Activated T-helper 2 cell treated with anti-CD3 and anti-CD28 coated beads, Interferon-gamma antibody, Interleukin-2, Interleukin-4, amounts not matched to agents 10 μg/mL and 5 μg/mL and 100 μg/mL, durations not matched to agents 14 hours and 24 hours and 36 hours (primary cell): ENCODE measurements at places on chromosomes 3 and 15. TPM values are rescaled to one million over a fixed set of nuclear protein-coding genes. Genes with fewer than 3 reads are reported as not detected.

GRCh38 chr3:149209431-149209830 lies 12.2 kb downstream of the CP start:
- H3K27me3 ChIP-seq = peaks cover 49% of the 10 kb centered on the region
- no peak for DNase-seq
- no peak overlapping the region for H3K27ac ChIP-seq
- no peak overlapping the region for H3K4me3 ChIP-seq

- no peaks in the 10 kb centered on the region for H3K4me1 ChIP-seq
- H3K27me3 ChIP-seq = peaks cover 11% of the 10 kb centered on the region
- H3K36me3 ChIP-seq = no peaks in the 10 kb centered on the region
Measured at GRCh38 chr15:56752986-56753385, 19.7 kb upstream of the ZNF280D start.

DNA sequence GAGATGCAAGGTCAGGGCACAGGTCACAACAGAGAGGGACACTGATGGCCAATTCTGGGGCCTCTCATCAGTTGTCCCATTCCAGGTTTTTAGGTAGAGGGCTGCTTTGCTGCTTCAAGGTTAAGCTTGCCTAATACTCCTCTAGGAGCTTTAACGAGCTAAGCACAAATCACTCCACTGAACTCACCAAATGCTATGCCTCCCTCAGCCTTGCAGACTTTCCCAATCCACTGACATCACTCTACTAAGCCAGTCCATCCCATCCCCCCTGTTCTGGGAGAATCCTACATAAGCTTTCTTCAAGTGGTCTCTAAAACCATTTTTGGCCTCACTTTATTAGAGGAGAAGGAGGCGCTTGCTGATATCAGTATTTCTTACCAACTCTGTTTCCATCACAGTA lies 24.8 kb upstream of the PDCD6IP start:
- H3K4me1 ChIP-seq = no peaks in the 10 kb centered on the region
- no peak overlapping the region for H3K4me3 ChIP-seq
- peaks cover 7% of the 10 kb centered on the region for H3K27me3 ChIP-seq
- H3K36me3 ChIP-seq = no peaks in the 10 kb centered on the region

MLH1 gene
- 61.9 and 64.4 TPM in 2 replicates for total RNA-seq

GRCh38 chr3:195757438-195757770 lies 36.6 kb downstream of the MUC20 start:
- H3K36me3 ChIP-seq = no peaks in the 10 kb centered on the region
- no peak overlapping the region for H3K4me3 ChIP-seq
- no peak overlapping the region for H3K27ac ChIP-seq
- peaks cover 25% of the 10 kb centered on the region for H3K27me3 ChIP-seq
- DNase-seq = no peak

- no peak for DNase-seq
- H3K27ac ChIP-seq = no peak overlapping the region
- H3K4me3 ChIP-seq = no peak overlapping the region
- H3K4me1 ChIP-seq = peaks cover 3% of the 10 kb centered on the region
Measured at GRCh38 chr15:48590723-48591122, 54.8 kb downstream of the FBN1 start.

GRCh38 chr15:65818927-65819562 lies 27.0 kb upstream of the DENND4A start:
- peaks cover 5% of the 10 kb centered on the region for H3K36me3 ChIP-seq
- H3K4me1 ChIP-seq = peaks cover 44% of the 10 kb centered on the region

- DNase-seq = no peak
- no peak overlapping the region for H3K27ac ChIP-seq
- peaks cover 39% of the 10 kb centered on the region for H3K4me1 ChIP-seq
- peaks cover 10% of the 10 kb centered on the region for H3K36me3 ChIP-seq
Measured at GRCh38 chr3:99965077-99965476, 147.4 kb downstream of the CMSS1 start.
